ENCODE measurements at places on chromosomes 5 and 9.

DNA sequence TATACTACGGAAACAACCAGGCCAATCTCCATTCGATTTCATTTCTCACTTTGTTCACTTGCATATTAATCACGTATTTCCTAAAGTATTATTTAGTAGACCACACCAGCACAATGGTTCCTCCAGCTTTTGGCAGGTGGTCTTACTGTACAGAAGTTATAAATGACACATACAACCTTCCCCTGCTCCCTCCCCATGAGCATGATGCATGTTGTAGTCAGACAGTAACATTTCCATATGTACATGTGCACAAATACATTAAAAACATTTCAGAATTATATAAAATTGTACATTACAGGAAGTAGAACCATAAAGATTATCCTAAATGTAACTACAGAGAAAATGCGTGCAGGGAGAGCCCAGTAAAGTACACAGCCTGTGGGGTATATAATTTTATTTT lies 17.0 kb downstream of the SRP19 start:
- no peak for DNase-seq

DNA sequence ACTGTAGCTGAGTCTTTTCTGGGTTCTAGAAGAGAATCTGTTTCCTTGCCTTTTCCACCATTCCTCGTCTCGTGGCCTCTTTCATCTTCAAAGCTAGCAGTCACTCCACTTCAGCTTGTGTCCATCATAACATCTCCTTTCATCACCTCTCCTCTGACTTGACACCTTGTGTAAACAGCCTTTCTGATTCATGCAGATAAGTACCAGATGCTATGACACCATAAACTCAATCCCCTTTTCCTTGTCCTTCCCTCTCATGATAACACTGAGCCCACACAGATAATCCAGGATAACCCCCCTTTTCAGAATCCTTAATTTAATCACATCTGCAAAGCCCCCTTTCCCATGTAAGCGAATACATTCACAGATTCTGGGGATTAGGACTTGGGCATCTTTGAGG lies 95.5 kb downstream of the SNX24 start:
- DNase-seq = no peak

- DNase-seq = no peak
Observed at GRCh38 chr5:54091307-54092130, 218.9 kb downstream of the ARL15 start.

DNA sequence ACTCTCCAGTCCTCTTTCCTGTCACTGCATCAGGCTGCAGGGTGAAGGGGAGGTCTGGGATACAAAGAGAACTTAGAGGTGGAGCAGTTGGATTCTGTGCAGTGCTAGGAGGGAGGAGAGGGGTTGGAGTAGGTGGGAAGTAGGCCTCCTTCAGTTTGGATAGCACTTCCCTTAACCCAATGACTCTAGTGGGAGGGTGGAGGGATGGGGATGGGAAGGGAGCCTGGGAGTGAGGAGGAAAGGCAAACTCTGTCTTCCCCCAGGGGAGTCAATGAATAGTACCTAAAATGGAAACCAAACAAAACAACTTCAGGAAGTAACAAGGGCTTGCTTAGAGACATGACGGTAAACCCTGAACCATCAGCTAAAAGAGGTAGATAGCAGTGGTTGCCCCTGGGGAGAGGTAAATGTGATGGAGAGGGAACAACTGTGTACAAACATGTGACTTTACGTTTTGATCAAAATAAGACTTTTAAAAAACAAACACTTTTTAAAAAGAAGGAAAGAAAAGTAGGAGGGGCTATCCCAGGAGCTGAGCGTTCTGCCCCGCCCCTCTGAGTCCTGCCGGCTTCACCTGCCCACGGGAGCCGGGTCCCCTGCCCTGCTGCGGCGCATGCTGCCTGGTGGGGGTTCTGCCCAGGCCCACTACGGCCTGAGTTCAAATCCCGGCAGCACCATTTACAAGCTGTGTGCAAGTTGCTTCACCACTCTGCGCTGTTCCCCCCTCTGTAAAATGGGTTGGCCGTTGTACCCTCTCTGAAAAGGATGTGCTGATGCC lies 30.9 kb downstream of the GSN start:
- DNase-seq = no peak

GRCh38 chr9:112446526-112446925 lies 40.1 kb upstream of the KIAA1958 start:
- DNase-seq = no peak

GRCh38 chr5:4206127-4206526 lies 610.5 kb downstream of the IRX1 start:
- no peak for DNase-seq

- DNase-seq = no peak
Observed at GRCh38 chr5:61346511-61346910, 14.5 kb downstream of the ZSWIM6 start.

DNA sequence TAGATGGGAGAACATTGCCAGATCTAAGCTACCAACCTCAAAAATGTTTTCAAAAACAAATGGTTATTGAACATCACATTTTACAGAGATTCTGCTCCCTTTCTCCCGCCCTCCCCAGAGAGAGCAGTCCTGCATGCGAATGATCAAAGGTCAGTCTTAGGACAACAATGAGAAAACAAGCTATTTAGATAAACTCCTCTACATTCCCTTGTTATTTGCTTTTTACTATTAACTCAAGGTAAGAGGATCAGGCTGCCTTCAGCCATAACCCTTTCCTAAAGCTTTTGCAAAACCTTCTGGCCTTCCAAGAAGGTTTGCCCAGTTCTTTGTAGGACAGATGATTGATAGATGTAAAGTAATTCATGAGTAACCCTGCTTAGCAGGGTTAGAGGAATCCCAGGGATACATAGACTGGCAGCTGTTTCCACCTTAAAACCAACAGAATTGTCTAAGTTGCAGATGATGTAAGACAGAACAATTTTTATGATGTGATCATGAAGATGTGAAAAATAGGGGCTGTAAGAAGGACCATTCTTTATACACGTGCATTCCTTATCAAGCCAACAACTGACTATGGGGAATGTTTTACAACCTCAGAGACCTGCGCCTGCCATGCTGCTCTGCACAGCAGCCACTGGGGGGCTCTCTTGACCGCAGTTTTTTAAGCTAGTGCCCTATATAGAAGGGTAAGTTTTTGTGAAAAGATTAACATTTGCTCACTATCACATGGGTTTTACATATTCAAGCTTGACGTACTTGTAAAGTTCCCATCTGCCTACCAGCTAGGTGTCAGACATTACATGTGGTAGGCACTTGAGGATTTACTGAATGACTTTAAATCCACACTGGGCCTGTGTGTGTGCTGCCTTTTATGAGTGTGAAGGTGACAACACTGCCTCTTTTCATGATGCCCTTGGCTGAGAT lies 2.3 kb upstream of the ZNF782 start:
- peak; percentile 62 for DNase-seq

DNA sequence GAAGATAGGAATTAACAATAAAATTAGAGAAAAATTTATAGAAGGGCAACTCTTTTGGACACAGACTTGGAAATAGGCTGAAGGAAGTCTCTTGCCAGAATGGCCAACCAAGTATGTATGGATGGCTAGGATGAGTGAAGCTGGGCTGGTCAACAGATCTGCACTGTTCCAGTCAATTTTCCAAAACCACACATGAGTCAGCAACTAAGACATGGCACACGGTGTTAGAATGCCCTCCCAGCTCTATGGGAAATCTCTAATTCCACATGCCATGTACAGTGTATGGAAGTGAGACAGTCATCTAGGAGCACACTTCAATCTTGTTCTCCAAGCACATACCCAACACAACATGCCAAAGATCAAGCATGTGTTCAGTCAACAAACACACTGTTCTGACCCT lies 129.6 kb downstream of the GLIS3 start:
- no peak for DNase-seq

DNA sequence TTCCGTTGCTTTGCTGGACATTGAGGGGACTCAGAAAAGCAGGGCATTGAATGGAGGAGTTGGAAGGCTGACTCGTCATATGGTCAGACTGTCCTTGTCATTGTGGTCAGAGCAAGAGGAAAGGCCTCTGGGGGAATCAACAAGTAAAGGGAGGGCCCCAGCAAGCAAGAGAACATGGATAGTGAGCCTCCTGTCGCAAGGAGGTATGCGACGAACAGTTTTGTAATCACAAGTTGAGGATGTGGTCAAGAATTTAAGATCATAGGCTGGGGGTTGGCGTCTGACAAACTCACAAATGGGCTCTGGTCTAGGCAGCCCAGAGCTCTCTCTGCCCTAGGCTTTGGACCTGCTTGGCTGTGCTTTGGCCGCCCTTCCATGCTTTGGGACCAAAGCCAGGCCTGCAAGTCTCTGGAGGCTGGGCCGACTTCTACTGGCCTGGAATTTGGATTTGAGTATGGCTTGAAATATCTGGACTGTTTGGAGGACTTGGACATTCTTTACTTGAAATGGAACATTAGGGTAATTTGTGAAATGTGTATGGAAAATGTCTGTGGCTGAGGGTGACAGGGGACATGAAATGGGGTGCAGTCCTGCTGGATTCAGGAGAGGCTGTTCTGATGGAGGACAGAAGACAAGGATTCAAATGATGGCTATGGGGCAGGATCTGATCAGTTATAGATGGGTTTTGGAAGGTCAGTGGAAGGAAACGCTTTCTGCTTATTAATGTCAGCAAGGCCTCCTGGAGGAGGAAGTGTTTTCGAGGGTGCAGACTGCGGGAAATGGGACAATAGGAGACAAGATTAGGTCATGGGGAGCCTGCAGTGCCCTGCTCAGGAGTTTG lies 19.2 kb upstream of the NDST1 start:
- DNase-seq = peak; percentile 83

DNA sequence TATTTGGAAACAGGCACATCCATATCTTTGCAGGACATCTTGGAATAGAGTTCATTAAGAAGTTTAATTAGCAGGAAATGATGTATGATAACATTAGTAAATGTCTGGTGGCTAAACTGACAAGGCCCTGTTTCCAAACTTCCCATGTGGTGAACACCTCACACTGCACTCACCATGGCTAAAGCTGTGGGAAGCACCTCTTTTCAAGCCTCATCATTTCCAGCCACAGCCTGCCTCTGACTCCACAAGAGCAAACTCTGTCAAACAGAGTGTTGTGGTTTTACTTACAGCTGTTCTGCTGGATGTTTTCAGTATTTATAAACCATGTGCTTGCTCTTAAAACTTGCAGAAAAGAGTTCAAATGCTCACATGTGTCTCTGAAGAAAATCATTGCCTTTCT lies 14.9 kb upstream of the NDUFB6 start:
- DNase-seq = no peak

DNA sequence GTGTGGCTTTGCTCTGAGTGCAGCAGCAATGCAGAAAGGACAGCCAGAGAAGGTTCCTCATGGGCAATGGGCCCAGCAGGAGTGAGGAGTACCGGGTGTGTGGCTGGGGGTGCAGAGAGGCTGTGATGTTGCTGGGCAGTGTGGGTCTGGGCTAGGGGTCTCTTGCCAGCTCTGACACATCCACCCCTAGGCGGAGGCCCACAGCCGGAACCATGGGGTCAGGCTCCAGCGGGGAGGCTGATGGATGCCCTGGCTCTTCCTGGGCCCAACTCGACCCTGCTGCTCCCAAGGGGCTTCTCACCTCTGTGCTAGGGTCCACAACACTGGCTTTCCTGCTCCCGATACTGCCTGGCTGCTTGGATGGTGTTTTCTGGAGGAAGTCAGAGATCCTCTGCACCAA lies 19.9 kb downstream of the TBC1D9B start:
- no peak for DNase-seq

- DNase-seq = no peak
Observed at GRCh38 chr5:87185838-87186237, 81.8 kb upstream of the RASA1 start.

GRCh38 chr5:65749956-65750355 lies 28.0 kb downstream of the NLN start:
- no peak for DNase-seq

DNA sequence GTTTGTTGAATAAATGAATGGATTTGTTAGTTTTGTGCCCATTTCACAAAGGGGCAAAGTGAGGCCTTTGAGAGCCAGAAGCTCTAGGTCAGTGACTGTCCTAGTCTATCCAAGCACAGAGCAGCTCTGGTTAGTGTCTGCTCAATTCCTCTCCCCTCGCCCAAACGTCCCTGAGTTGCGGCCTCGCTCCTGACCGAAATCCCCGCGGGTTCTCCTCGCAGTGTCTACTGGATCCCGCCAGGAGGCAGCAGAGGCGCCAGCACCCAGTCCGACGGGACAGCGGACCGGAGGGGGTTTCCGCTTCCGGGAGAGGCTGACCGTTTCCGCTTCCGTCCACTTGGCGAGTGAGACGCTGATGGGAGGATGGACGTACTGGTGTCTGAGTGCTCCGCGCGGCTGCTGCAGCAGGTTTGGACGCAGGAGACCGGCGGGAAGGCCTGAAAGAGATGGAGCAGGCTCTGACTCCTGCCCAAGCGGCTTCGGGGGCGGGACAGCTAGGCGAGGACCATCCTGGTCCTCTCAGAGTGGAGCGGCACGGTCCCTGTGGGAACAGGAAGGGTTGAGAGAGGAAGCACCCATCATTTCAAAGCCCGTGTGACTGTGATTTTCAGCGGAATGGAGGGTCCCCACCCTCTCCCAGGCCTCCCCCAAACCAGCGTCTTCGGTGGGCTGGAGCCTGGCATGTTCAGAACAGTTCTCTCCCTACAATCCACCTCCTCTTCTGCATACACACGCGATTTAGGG lies at the start of gene RARS1:
Gene RARS1 (plus strand): TSS at position 336 of the 744 bp plus-strand sequence. CDS start 28 bp downstream, at position 364.
- peak; percentile 97 for DNase-seq

GRCh38 chr5:179906795-179907555 lies 722 bp downstream of the TBC1D9B start:
- peak; percentile 26 for DNase-seq

GRCh38 chr9:113266174-113266573 lies 9.2 kb downstream of the CDC26 start:
- no peak for DNase-seq

DNA sequence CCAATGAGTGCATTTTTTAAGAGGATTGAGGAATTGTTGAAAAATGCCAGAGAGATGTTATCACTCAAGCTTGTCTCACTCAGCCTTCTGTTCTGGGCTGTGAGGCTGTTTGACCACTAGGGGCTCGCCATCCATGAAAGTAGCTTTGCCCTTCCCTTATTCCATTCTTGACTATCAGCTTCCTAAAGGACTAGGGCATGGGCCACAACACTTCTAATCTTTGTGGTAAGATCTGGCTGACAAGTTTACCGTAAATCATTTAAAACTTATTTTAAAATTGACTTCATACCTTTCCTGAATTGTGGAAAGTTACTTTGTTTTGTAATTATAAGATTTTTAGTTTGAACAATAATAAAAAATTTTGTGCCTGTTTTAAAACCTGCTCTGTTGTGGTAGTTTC lies 49.5 kb downstream of the TJP2 start:
- peak; percentile 65 for DNase-seq

DNA sequence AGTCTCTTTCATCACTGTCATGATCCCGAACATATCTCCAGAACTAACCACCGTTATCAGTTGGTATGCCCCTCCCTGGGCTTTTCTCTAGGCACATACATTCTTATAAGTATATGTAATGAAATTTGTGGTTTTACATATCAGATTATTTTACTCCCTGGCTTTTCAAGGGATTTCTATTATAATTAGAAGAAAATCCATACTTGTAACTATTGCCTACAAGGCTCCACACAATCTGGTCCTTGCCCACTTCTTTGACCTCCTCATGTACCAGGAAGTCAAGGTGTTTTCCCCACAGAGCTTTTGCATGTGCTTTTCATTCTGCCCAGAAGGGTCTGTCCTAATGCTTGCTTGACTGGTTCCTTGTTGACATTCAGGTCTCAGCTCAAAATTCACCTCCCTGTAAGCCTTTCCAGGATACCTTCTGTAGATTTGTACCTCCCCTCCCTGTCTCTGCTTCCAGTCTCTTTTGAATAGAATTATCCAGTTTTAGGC lies 33.6 kb upstream of the HSD17B4 start:
- no peak for DNase-seq
